CD4-positive, alpha-beta T cell (primary cell): ENCODE measurements at places on chromosomes 4 and X.

GRCh38 chr4:41146716-41147506 is 67.4 kb downstream of the APBB2 start:
- DNase-seq, result no peak

DNA sequence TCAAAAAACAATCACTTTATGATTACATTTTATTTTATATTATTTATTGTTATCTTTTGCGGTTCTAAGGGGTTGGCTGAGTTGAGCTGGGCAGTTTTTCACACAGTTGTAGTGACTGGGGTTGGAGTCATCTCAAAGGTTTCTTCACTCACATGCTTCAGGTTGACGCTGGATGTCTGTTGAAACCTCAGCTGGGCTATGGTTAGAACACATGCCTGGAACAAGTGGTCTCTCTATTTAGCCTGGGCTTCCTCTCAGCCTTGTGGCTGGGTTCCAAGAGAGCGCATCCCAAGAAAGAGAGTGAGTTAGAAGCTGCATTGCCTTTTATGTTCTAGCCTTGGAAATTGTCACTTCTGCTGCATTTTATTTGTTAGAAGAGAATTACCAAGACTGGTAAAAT is 87.4 kb downstream of the CBLL2 start:
- DNase-seq, result no peak

DNA sequence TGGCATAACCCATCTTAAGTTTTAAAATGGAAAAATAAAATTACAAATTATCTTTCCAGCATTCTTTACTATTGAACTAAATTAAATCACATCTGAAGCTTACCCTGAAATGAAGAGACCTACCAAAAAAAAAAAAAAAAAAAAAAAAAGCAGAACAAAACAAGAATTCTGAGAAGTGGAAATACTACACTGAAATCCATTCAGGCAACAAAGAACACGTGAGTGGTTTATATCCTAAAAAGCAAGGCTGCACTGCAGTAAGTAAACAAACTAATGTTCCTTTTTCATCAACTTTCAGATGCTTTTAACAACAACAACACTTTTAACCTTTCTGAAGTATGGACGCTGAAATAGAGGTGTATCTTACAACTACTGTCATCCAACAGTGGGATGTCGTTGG is 7.5 kb downstream of the FRYL start:
- DNase-seq, result no peak

DNA sequence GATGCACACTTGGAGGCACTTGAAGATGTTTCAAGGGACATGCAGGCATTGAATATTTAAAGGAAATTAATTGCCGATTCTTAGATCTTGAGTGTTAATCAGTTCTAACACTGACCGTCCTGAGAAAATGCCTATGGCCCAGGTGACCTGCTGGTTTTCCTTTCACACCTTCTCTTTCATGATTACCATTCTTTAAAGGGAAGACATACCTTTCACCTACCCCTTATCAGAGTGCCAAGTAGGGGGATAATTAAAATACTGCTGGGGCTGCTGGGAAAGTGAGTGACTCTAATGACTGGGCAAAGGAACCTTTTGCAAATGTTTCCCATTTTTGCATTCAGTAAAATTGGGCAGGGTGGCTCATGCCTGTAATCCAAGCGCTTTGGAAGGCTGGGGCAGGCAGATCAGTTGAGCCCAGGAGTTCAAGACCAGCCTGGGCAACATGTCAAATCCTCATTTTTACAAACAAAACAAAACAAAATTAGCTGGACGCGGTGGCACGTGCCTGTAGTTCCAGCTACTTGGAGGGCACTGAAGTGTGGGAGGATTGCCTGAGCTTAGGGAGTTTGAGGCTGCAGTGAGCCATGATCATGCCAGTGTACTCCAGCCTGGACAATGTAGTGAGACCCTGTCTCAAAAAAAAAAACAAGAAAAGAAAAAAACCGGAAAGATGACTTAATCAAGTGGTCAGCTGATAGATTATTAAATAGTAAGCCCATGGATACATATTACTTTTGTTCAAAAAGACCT is 44.3 kb downstream of the TMEM131L start:
- no peak for DNase-seq

GRCh38 chrX:120746153-120746552 is 116.3 kb upstream of the C1GALT1C1 start:
- no peak for DNase-seq

DNA sequence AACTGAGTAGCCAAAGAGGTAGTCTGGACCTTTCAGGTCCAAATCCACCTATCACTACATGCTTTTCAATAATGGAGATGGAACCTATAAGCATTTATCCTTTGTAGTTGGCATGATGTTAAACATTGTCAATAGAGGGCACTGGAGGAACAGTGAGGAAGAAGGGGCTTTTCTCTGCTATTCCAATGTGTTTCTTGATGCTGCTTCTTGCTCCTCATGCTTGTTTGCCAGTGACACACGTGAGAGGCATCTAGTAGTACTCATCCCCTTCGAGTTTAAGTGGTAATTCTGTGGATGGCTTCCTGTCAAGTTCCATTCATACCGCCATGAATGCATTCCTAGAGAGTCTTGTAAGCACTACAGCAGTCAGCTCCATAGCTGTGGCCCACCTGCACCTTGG is 84.0 kb downstream of the NAA11 start:
- no peak for DNase-seq

- no peak for DNase-seq
These were observed 1.5 kb downstream of the MAGEA12 start for GRCh38 chrX:152735101-152735500.

- DNase-seq, result no peak
These were observed 19.0 kb downstream of the MRPL1 start for GRCh38 chr4:77881460-77882295.

- DNase-seq, result no peak
These were observed 7.5 kb downstream of the APEX2 start for GRCh38 chrX:55007656-55008055.

- peak; percentile 61 for DNase-seq
These were observed 73.1 kb downstream of the QRFPR start for GRCh38 chr4:121307445-121308327.

DNA sequence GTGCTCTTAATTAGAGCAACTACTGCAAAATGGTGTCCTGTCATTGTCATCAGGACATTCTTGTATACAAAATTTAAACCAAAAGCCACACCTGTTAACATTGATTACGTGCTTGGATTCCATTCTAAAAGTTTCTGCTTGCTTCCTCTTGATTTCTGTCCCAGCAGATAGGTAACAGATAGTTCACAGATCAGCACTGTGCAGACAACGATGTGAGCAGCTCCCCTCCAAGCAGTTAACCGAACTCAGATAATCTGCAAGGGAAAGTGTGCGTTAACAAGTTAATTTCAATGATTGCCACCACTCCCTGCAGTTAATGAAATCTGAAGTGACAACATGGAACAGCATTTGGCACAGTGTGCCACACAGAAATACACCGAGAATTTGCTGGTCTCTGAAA is 54.4 kb upstream of the RELL1 start:
- DNase-seq, result no peak

GRCh38 chr4:1808396-1808795 is 15.3 kb downstream of the FGFR3 start:
- no peak for DNase-seq

- DNase-seq, result no peak
These were observed 10.6 kb downstream of the ARAP2 start for GRCh38 chr4:36233567-36234266.

DNA sequence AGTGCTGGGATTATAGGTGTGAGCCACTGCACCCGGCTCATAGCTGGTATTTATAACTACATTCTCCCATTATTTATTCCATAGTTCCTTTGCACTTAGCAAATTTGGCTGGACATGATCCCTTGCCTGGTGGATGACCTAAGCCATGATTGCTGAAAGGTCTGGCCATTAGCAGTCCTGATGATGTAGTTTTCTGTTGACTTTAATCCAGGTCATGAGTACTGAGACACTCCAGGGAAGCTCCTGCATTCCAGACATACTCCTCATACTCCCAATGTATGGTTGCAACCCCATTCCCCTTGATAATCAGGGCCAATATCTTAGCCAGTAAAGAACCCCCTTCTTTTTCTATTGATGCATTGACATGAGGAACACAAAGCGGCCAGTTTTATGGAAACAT is 24.4 kb upstream of the MGST2 start:
- DNase-seq, result no peak

DNA sequence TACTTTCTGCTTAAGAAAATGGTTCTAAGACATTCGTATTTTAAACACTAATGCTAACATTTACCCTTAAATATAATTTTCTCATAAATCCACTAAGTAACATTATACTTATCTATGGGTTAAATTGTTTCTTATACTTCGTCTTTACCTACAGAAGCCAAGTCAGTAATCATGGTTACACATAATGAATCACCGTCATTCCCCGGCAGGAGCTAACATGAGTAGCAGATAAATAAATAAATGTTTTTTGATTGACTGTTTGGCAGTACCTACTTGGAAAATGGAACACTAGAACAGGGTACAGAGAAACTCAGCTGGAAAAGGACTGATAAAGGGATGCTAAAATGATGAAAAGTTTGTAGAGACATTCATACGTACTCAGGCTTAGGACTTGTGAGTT is 430.4 kb downstream of the ACTRT1 start:
- no peak for DNase-seq

- no peak for DNase-seq
These were observed 72.3 kb upstream of the KIT start for GRCh38 chr4:54585321-54586000.

DNA sequence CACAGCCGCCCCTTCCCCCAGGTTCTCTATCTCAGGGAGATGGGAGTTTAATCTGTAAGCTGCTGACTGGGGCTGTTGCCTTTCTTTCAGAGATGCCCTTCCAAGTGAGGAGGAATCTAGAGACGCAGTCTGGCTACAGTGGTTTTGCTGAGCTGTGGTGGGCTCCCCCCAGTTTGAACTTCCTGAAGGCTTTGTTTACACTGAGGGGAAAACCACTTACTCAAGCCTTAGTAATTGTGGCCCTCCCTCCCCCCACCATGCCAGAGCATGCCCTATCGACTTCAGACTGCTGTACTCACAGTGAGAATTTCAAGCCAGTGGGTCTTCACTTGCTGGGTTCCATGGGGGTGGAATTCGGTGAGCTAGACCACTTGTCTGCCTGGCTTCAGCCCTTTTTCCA is 131.3 kb downstream of the FAAH2 start:
- DNase-seq, result no peak

GRCh38 chr4:122328893-122329292 is 49.9 kb upstream of the ADAD1 start:
- no peak for DNase-seq

- DNase-seq, result no peak
These were observed 1400.5 kb upstream of the IGFBP7 start for GRCh38 chr4:58510652-58511051.

DNA sequence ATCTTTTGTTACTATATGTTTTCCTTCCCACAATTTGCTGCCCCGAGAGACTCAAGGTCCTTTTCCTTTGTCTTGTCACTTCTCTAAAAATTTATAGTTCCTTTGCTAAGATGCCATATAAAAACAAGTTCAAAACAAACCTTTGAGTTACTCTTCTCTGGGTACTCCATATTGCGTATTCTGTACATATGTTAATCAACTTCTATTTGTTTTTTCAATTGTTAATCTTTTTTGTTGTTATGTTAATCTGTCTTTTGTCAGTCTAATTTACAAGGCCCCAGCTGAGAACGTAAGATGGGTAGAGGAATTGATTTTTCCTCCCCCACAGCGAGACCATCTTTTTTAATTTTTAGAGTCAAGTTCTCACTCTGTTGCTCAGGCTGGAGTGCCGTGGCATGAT is 7.2 kb upstream of the PPEF2 start:
- DNase-seq, result no peak

- DNase-seq, result no peak
These were observed 170.1 kb downstream of the ATG4A start for GRCh38 chrX:108261549-108262203.

GRCh38 chr4:25146076-25146475 is 14.2 kb downstream of the SEPSECS start:
- DNase-seq, result no peak

GRCh38 chr4:83109480-83110222 is 4.9 kb downstream of the PLAC8 start:
- peak; percentile 50 for DNase-seq

DNA sequence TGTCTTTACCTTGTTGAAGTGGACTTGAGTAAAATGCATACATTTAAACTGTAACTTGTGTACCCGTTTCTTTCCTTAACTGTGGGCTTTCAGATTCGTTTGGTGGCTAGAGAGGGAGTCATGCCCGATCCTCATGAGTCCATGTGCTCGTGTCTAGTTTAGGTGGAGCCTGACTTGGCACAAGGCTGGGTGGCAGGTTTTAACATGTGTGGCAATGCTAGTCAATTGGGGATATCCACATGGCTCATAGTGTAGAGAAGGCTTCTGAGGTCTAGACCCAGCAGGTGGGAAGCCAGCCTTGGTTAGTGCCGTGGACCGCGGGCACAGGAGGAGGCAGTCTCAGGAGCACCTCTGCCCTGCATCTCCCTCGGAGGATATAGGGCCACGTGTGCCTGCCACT is 48.5 kb upstream of the CLCN4 start:
- no peak for DNase-seq

GRCh38 chr4:77578145-77578544 is 27.5 kb upstream of the CXCL13 start:
- no peak for DNase-seq

- no peak for DNase-seq
These were observed 96.6 kb upstream of the OTUD4 start for GRCh38 chr4:145277011-145277410.

GRCh38 chrX:101550751-101551379 is 518 bp downstream of the ARMCX1 start:
- DNase-seq, result no peak

DNA sequence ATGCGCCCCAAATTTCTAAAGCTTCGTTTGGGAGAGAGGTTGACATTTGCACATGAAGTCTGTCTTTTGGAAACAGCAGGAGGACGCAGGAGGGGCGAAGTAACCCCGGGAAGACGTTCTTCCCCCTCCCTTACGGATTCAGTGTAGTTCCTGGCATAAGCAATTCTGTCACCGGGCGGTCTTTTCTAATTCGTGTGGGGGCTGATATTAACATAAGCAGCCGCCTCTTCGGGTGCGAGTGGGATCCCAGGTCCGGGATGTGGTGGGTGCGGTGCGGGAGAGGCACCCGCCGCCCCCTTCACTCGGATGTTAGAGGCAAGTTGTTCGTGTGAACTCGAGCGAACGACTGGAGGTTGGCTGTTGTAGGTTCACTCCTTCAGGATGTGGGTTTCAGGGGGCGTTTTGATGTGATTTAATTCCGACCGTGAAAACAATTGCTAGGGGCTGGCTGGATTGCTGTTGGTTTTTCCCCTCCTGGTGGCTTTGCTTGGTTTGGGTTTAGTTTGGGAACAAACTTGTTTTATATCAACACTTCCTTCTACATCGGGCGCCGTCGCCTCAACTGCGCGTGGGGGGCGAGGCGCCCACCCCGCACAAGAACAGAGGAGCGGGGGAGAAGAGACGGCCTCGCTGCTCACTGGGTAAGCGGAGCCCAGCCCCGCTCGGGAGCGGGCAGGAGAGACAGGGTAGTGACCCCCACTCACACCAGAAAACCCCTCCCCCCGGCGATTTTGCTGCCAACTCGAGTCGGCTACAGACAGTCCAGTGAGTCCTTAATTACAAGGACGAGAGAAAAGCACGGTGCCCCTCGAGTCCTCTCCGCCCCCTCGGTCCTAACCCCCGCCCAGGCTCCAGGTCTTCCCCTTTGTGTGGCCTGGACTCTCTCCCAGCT is 2.9 kb upstream of the LEF1 start:
- DNase-seq, result peak; percentile 56
